Amniotic epithelial cell (primary cell): ENCODE measurements at places on chromosomes 13 and 19.

DNA sequence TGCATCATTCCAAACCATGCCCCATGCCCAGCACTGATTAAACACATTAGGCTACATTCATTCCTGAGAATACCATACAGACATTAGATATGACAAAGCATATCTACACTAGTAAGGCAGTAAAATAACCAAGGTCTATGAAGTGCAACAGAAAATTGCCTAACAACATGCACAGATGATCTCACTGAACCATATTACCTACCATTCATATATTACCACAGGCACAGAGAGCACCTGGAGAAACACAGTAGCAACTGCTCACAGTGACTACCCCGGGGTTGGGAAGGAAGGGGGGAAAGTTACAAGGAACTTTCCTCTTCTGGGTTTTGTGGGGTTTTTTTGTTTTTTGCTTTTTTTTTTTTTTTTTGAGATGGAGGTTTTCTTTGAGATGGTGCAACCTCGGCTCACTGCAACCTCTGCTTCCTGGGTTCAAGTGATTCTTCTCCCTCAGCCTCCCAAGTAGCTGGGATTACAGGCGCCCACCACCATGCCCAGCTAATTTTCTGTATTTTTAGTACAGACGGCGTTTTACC, 669.6 kb downstream of the UQCRFS1 start:
- no peak for DNase-seq

DNA sequence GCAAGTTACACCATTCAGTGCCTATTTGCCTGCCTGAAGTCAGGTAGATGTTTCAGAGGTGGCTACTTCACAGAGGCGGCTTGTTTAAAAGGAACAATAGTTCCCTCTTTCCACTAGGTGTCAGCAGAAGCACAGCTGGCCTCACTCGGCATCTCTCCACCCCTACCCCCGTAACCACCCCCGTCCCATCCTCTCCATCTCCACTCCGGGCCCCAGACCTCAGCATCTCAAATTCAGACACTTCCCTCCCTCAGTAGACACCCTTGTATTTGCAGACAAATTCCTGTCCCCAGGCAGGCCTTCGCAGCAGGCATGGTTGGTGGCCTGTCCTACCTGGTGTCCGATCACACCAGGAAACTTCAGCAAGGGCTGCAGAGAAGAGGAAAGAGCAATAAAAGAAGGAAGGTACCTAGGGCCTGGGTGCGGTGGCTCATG, 9.1 kb upstream of the DPP9 start:
- peak; percentile 51 for DNase-seq

- peak; percentile 94 for DNase-seq
Measured at GRCh38 chr13:40136896-40137295, 481.4 kb downstream of the COG6 start.

DNA sequence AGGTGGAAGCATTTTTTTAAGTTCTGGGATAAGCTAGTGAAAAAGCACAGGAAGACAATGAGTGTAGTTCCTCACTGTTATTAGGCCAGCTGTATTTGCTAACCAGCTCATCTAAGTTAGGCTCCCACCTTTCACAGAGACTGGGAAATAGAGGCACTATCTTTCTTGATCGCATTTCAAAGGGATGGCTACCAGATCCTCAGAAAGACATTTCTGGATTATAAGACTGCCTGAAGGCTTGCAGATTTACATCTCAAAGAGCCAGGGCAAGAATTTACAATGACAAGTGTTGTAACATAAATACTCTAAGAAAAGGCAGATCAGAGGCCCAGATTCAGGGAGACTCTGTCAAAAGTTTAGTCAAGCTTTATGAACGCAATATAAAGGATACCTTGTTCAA, 1005.5 kb downstream of the PCDH9 start:
- no peak for DNase-seq

GRCh38 chr13:20460761-20461160, 64.9 kb downstream of the CRYL1 start:
- DNase-seq, result no peak

DNA sequence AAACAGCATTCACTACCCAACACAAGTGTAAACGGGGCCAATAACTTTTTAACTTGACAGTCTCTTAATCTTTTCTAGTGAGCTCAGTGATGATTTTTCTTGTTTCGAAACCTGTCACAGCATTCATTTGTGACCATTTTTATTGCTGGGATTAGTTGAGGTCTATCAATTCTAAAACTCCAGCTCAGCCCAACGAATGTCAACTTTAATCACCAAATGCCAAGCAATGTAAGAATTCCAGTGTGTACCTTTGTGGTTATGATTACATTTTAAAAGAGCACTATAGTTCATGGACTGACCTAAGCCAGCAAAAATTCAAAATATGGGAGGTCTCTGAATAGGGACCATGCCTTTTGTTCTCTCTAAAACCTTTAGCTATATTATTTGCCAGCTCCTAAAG, 694.3 kb upstream of the SGCG start:
- peak; percentile 53 for DNase-seq

DNA sequence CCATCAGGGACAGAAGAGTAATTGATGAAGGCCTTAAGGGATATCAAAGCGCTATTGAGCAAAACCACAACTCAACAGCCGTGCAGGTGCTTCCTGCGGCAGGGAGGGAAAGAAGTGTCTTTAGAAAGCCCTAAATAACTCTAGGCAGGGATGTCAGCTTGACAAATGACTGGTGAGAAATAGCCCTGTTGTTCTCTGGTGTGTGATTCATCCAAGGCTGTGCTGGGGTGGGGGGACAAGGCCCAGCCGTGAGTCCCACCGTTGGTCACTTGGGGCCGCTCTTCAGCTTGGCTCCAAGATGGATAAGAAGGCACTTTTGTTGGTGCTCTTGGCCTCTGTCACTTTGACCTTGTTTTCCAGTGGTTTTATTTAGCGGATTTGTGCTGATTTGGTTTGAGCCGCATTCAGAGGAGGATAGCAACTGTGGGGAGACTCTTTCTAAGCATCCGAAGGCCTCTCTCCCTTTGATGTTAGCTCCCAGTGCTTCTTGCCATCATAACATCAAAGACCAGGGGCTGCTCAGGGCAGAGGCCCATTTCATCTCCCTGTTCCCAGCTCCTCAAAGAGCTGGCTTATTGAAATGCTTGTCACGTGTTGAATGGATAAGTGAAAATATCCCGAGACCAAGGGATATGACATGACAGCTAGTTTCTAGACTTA, 130.3 kb upstream of the SERP2 start:
- DNase-seq, result peak; percentile 89

GRCh38 chr19:35882114-35882832, 13.9 kb downstream of the APLP1 start:
- peak; percentile 76 for DNase-seq

DNA sequence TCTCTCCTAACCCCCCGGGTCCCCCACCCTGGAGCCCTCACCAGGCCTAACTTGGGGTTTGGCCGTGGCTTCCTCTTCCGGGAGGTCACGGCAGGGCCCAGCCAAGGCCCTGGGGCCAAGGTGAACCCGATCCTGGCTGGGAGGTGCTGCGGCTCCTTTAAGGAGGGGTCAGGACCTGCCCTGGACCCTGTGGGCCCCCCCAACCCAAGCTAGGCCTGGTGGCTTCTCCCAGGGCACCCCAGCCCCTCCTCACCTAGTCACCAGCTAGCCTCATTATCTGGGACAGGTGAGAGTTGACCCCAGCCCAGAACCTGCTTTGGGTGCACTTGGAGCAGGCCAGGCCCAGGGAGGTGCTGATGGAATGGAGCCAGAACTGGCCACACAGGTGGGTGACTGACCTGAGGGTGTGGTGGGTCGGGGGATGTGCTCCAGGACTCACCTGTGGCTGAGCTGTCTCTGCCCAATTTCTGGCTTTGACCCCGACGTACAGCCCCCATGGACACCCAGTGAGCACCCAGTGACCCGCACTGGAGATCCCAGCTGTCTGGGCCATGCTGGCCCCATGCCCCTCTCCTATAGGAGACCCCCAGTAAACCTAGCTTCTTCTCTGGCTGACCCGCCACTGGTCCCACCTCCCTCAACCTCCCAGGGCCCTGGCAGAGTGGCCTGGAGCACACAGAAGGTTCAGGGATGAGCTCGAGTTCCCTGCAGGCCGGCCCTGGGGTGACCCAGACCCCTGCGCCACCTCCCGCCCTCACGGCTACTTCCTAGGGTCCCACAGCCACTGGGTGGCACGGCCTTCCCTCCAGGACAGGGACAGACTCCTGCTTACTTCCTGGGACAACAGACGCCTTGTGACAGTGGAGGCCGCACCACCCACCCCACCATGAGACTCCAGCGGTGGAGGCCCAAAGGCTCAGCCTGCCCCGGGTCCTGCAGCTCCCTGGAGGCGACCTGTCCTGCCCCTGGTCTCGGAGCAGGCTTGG, 6.7 kb upstream of the MKNK2 start:
- no peak for DNase-seq

- peak; percentile 56 for DNase-seq
Measured at GRCh38 chr13:27339299-27339698, 68.7 kb downstream of the RASL11A start.

- peak; percentile 67 for DNase-seq
Measured at GRCh38 chr13:80979035-80979641, 638.2 kb upstream of the SPRY2 start.

- DNase-seq, result peak; percentile 53
Measured at GRCh38 chr13:108322206-108322824, 52.8 kb downstream of the TNFSF13B start.

- DNase-seq, result peak; percentile 87
Measured at GRCh38 chr19:850221-850978, 1.7 kb upstream of the ELANE start.

- DNase-seq, result no peak
Measured at GRCh38 chr13:99962242-99962641, 9.3 kb downstream of the ZIC5 start.
